ENCODE measurements at places on chromosomes 3 and 15.

- no peak for DNase-seq
Observed at GRCh38 chr15:97876281-97876675, 84.2 kb upstream of the ARRDC4 start.

- DNase-seq: peak; percentile 99
Observed at GRCh38 chr3:101676765-101677435, at the start of gene ZBTB11. Gene ZBTB11, minus strand, starts transcription at chr3:101677132. Its CDS starts 218 bp downstream, at chr3:101676914.

GRCh38 chr3:41690766-41691563 is 270.9 kb downstream of the ULK4 start:
- DNase-seq: no peak

- DNase-seq: no peak
Observed at GRCh38 chr3:40042752-40043443, 233.5 kb downstream of the MYRIP start.

DNA sequence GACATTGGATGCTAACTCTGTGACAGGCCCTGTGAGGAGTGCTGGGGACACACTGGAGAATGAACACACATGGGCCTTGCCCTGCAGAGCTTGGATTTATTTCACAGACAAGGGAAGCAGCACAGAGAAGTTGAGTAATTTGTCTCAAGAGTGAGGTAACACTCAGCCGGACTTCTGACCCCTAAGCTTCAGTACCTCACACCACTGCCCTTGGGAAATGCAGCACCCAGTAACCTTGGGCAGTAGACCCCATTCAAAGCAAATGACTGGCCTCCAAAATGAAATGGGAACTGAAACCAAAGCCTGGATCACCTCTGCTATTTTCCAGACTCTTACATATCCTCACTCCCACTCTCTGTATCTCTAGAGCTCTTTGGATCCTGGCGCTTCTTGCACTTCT is 37.3 kb downstream of the RFT1 start:
- DNase-seq: no peak

GRCh38 chr3:154210986-154211385 is 89.8 kb downstream of the ARHGEF26 start:
- no peak for DNase-seq
